Ascending aorta (tissue), 2 donors: ENCODE measurements at places on chromosomes 2 and 18.

- DNase-seq = no peak
Observed at GRCh38 chr2:128264881-128265607, 53.6 kb downstream of the HS6ST1 start.

DNA sequence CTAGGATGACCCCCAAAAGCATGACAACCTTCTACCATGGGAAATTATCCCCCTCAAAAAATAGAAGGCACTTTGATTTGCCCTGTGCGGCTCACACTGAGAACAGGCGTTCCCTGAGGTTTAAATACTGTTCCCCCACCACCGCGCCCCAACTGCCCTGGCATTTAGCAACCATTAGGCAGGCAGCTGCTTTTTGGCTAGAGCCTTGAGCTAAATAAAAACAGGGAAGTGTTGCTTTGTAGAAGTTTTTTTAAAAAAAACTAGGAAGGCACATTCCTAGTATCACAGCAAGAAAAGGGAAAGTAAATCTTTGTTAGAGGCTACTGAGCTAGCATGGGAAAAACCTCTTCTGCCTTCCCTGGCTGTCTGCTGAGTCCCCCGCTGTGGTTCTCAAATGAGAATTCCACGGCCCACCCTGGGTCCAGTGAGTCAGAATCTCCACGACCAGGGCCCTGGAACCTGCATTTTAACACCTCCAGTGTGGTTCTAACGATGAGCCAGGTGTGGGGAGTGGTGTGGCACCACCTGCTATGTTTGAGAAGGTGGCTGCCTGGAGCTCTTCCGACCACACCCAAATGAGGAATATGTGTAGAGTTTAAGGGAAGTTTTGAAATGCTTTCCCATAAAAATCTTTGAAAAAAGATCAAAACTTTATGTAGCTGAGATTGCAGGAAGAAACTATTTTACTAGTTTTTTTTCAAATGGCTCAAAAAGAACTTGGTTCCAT lies 66.4 kb downstream of the VIT start:
- DNase-seq = no peak

DNA sequence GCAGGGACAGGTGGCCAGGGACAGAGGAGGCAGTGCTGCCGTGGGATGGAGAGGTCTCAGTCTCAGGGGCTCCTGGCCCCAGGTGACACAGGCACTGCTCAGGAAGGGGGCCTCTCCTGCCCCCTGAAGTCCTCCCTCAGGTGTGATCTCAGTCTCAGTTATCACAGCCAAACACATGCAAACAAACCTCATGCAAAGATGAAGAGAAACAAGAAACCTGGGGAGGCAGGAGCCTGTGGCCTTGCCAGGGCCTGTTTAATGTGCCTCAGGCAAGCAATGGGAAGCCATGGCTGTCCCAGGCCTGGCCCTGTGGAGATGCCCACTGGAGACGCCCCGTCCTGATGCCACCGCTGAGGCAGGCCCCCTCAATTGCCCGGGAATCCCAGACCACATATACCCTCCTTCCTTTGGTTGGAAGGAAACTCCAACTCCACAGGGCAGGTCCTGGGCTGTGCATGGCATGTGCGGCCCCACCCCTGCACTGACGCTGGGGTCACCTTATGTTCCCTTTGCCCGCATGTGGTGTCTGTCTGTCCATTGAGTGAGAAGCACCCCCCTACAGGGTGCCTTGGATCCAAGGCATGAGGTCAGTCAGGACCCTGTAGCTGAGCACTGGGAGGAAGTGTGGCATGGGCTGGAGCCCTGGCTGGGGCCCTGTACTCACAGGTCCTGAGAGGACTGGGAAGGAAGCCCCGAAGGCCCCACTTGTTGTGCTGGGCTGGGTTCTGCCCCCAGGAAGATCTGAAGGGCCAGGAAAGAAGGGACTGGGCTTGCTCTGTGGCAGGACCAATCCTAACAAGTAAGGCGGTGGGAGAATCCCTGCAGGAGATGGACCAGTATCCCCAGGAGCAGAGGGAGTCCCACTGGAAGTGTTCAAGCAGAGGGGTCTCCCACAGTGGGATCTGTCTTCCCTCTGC lies 68.8 kb upstream of the RAB6C start:
- peak; percentile 47 for DNase-seq

- DNase-seq = no peak
Observed at GRCh38 chr2:73232403-73233153, 461 bp downstream of the PRADC1 start.

DNA sequence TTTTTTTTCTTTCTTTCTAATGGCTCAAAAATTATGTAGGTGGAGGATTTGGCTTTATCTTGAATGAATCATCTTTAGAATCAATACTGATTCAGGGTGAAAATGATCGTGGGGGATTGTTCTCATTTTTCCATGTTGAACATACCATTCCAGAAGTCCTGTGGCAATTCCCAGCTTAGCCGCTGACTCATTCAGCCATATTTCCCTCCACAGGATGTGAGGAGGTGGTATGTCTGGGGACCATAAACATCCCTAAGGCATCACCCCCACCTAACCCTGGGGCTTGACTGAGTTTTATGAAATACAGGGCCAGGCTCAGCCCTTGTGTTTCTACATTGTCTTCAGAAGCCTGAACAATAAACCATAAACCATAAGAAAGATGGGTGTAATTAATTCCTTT lies 92.7 kb upstream of the FN1 start:
- no peak for DNase-seq

DNA sequence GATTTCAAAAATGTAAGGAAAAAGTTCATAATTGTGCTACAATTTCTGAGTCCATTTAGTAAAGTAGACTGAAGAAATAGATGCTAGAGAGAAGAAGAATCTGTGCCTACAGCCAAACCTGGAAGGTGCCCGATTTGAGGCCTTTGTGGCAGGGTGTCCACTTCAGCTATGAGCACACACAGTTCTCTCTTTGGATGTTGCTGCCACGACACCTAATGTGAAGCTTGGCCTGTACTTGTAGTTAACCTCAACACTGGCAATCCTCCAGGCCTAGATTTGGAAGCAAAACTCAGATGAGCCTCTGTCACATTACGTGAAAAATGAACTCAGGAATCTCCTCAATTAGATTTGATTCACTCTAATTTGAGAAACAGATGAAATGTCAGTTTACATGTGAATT lies 90.1 kb upstream of the LRP1B start:
- DNase-seq = no peak

DNA sequence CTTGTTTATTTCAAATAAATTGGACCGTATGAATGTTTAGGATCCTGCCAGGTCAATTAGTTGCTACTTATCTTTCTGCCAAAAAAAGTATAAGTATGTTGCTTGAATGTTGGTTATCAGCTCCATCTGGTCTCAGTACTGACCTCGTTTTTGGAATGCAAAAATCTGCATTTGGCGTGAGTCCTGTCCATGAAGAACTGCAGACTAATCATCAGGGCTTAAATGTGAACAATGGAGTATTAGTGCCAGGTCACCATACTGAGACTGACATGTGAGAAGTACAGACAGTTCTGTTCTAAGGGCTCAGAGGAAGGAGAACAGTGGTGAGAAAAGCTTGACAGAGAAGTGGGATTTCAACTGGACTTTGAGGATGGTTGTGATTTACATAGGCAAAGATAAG lies 393.1 kb upstream of the SLC14A2 start:
- DNase-seq = no peak

DNA sequence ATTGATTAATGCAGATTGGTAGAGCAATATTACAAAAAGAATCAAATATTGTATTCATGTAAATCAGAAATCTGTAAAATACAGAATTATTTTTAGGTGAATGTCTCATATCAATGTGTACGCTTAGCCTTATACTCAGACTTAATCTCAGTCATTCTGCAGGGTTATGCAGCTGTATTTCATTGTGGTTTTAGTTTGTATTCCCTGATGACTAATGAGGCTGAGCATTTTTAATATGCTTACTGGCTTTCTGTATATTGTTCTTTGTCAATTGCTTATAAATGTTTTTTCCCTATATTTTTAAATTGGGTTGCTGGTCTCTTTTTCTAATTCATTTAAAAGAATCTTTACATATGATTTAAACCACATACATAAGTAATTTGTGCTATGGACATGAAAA lies 50.1 kb downstream of the CDH19 start:
- no peak for DNase-seq

- DNase-seq = peak; percentile 80
Observed at GRCh38 chr2:205885492-205886099, 200.4 kb downstream of the INO80D start.

DNA sequence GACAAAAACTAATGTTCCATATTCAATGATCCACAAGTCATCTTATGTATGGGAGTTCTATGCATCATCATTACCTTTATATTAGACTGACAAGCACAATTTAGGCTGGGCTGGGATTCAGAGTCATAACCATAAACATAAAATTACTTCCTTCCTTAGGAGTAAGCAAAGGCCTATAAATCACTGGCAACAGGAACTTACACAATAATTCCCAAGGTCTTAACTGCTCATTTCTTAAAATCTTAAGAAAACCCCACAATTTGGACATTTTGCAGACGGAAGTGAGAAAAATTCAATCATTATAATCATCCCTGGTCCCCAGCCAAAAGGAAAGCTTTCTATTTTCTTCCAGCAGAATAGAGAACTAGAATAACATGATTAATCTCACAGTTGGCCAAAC lies 232.3 kb downstream of the DYM start:
- DNase-seq = no peak

DNA sequence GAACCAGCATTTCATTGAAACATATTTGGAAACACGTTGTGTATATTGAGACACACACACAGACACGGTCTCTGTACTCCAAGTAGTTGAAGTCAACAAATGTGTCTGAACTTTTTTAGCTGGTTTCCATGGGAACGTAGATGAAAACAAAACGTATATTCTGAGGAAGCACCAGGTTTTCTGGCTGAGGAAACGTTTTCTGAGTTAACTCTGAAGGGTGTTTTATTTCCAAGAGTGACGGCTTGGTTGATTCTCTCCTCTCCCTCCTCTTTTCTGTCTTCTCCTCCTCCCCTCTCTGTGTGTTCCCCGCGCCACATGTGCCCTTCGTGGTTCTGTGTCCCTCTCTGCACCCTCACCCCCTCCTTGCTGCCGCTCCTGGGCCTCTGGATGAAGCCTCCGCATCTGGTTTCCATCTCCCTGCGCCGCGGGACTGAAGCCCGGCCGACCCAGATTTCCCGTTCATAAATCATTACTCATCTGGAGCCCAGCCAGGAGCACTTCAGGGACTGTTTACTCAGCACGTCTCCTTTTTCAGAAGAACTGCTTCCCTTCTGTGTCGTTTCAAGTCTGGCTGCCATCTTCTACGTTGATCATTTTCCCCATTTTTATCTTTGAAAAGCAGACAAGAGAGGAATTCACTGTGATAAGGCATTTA lies 122.7 kb downstream of the COL6A3 start:
- DNase-seq = peak; percentile 70

- DNase-seq = no peak
Observed at GRCh38 chr2:217525076-217525475, 477.7 kb downstream of the TNS1 start.

DNA sequence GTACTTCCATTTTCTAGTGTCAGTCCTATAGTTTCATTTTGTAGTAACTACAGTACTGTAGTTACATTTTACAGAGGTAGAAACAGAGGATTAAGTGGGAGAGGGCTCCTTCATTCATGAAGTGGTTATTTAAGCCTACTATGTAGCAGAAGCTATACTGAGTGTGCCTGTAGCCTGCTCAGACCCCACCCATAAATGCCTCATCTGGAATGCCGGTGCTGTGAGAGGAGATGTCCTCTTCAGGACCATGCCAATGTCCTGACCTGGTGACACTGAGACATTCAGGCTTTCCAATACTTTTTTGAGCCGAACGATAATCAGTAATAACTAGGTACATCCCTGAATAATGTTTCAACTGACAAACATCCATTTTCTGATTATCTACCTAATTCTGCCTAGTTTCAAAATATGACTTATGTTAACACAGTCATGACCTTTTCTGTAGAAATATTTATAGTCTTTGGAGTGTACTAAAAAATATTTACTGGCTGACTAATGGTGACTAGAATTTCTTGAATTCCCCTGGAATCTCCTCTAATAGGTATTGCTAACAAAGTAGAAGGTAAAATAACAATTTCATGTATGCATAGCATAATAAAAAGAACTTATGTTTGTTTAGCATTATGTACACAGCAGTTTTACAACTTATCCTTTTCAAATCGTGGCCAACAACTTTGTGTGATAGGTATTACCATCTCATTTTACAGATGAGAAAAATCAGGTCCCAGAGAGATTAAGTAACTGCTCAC lies 10.2 kb upstream of the ARHGAP28 start:
- DNase-seq = no peak

GRCh38 chr2:191917430-191917881 lies 70.6 kb upstream of the CAVIN2 start:
- DNase-seq = no peak

- no peak for DNase-seq
Observed at GRCh38 chr2:240278661-240279060, 138.2 kb upstream of the OTOS start.

DNA sequence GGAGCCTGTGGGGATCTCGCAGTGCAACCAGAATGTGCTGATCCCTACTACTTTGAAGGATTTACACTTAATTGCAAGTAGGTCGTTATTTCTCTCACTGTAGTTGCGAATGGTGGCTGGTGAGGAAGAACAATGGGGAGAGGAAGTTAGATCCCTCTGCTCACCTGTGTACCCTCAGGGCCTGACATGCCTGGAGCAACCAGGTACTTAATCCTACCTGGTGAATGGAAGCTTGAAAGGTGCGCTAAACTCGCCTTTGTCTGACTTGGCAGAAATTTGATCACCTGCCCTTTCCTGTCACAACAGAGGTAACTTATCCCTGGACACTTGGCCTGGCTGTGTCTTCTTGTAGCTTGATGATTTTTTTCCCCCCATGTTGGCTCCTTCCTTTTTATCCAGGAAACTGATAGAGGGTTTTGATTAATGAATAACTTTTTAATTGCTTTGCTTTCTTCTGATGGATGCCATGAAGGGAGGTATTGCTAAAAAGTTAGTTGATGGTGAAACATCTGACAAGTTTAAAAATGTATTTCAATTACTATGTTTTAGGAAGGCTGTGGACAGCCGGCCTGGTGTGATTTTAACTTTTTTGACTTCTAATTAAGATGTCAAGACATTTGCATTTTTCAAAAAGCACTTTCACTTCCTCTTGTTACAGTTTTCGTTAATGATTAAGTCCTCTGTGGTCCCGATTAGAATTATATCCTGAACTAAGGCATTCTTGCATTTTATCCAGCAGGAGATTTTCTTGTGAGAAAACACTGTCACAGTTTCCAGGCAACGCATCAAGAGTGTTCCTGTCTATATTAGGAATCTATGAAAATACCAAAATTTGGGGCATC lies 9.2 kb downstream of the SGPP2 start:
- DNase-seq = no peak

GRCh38 chr18:47797126-47797525 lies 133.3 kb downstream of the SMAD2 start:
- no peak for DNase-seq

- DNase-seq = no peak
Observed at GRCh38 chr2:121599963-121600651, 49.2 kb downstream of the CLASP1 start.
